ENCODE measurements at places on chromosomes 2 and 18.
A peak's percentile ranks its signal among the peaks of the same experiment; 100 is the strongest.

DNA sequence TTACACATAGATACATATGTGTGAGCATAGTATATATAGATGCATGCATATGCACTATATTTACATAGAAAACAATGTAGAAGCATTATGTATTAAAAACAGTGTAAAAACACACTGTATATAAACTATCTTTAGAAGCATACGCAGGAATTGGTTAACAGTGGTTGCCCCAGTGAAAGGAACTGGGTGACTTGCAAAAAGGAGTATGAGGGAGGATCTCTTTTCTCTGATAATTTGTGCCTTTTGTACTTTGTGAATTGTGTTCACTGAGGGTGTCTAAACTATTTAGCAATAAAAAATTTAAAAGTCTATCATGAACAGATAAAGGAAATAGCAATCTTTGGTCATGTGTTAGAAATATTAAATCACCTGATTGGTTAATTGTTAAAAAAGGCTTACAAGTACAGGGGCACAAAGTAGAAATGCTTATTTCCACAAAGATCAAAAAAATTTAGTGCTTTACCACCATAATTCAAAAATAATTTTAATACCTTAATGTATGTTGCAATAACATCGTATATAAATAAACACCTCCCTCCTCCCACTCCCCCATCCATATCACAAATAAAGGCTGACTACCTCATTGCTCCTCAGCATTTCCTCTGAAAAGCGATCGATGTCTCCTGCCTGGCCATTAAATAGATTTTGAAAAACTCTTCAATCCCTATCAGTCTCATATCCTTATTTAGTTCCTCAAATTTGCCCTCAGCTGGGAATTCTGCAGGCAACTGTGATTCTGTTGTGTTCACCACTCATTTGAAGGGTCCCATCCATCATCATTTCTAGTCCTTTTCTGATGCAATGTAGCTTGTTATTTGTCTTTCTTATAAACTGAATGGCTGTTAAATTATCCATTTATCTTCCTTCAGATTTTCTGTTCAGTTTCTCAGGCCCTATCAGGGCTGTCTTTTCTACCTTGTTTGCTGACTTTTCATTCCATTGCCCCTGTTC lies 257.3 kb downstream of the AGPS start:
- H3K27ac ChIP-seq, result no peak overlapping the region
- no peaks in the 10 kb centered on the region for H3K4me1 ChIP-seq
- DNase-seq, result no peak
- no peaks in the 10 kb centered on the region for H3K27me3 ChIP-seq
- H3K36me3 ChIP-seq, result no peaks in the 10 kb centered on the region

GRCh38 chr2:131673400-131674173 lies 145.9 kb downstream of the CCDC74A start:
- no peak overlapping the region for H3K4me3 ChIP-seq
- peaks cover 6% of the 10 kb centered on the region for H3K27me3 ChIP-seq
- peak; percentile 43 for DNase-seq
- peaks cover 8% of the 10 kb centered on the region for H3K4me1 ChIP-seq

GRCh38 chr2:170974304-170974993 lies 45.4 kb downstream of the GORASP2 start:
- H3K27ac ChIP-seq, result no peak overlapping the region
- peaks cover 20% of the 10 kb centered on the region for H3K4me1 ChIP-seq
- peak overlapping the region; percentile 56 for H3K4me3 ChIP-seq
- H3K27me3 ChIP-seq, result no peaks in the 10 kb centered on the region
- H3K36me3 ChIP-seq, result no peaks in the 10 kb centered on the region
- DNase-seq, result no peak

DNA sequence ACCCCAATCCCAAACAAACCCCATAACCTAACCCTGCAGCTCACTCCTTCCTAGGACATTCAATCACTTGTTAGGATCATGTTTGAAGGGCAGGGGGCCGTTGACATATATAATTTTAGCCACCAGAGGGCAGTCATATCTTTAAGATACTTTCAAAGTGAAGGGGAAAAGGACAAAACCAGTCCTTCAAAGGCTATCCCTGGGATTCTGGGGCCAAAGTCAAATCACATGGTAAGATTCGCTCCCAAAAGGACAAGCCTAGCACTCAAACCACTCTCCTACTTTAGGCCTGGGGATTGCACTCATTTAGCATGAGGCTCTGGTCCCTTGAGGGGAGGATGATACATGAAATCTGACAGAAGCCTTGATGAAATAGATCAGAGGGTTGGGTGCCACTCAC lies 44.6 kb downstream of the HAUS1 start:
- H3K4me1 ChIP-seq, result peaks cover 12% of the 10 kb centered on the region
- H3K27ac ChIP-seq, result no peak overlapping the region
- H3K27me3 ChIP-seq, result no peaks in the 10 kb centered on the region
- DNase-seq, result peak; percentile 45
- no peaks in the 10 kb centered on the region for H3K36me3 ChIP-seq
- no peak overlapping the region for H3K4me3 ChIP-seq

GRCh38 chr2:144935191-144935590 lies 415.3 kb upstream of the ZEB2 start:
- H3K4me3 ChIP-seq, result no peak overlapping the region
- no peaks in the 10 kb centered on the region for H3K36me3 ChIP-seq
- no peaks in the 10 kb centered on the region for H3K27me3 ChIP-seq
- no peak for DNase-seq
- peaks cover 9% of the 10 kb centered on the region for H3K4me1 ChIP-seq

- no peak for DNase-seq
- H3K27me3 ChIP-seq, result no peaks in the 10 kb centered on the region
- H3K27ac ChIP-seq, result no peak overlapping the region
- H3K36me3 ChIP-seq, result no peaks in the 10 kb centered on the region
These were observed 378.4 kb upstream of the SPHKAP start for GRCh38 chr2:228559774-228560415.

GRCh38 chr2:69163109-69163508 lies 150.1 kb downstream of the ANTXR1 start:
- peaks cover 13% of the 10 kb centered on the region for H3K27me3 ChIP-seq
- H3K27ac ChIP-seq, result no peak overlapping the region
- no peaks in the 10 kb centered on the region for H3K4me1 ChIP-seq

DNA sequence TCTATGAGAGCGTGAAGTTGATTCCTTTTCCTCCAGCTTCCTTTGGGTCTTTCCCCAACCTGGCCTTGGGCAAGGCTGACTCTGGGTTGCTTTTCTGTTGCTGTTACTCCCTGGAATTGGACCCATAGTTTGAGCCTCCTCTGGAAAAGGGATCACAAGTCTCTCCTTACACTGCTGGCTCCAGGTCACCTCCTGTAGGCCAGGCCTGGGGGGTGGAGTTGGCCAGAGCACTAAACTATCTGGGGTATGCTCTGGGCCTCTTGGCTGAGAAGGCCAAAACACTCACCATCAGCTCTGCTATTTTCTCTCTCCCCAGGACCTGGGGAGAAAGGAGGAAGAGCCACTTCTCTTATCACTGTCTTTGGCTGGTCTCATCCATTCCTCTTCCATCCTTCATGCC lies 56.5 kb upstream of the NCOA1 start:
- no peaks in the 10 kb centered on the region for H3K4me1 ChIP-seq
- H3K36me3 ChIP-seq, result no peaks in the 10 kb centered on the region
- H3K27me3 ChIP-seq, result no peaks in the 10 kb centered on the region
- DNase-seq, result no peak
- H3K27ac ChIP-seq, result no peak overlapping the region
